Activated CD4-positive, alpha-beta memory T cell treated with anti-CD3 and anti-CD28 coated beads for 36 hours (primary cell): ENCODE measurements at places on chromosomes 16 and 17. TPM values are rescaled to one million over a fixed set of nuclear protein-coding genes. Genes with fewer than 3 reads are reported as not detected.

GRCh38 chr16:55561319-55561848, 5.1 kb upstream of the CAPNS2 start:
- no peak for DNase-seq

DNA sequence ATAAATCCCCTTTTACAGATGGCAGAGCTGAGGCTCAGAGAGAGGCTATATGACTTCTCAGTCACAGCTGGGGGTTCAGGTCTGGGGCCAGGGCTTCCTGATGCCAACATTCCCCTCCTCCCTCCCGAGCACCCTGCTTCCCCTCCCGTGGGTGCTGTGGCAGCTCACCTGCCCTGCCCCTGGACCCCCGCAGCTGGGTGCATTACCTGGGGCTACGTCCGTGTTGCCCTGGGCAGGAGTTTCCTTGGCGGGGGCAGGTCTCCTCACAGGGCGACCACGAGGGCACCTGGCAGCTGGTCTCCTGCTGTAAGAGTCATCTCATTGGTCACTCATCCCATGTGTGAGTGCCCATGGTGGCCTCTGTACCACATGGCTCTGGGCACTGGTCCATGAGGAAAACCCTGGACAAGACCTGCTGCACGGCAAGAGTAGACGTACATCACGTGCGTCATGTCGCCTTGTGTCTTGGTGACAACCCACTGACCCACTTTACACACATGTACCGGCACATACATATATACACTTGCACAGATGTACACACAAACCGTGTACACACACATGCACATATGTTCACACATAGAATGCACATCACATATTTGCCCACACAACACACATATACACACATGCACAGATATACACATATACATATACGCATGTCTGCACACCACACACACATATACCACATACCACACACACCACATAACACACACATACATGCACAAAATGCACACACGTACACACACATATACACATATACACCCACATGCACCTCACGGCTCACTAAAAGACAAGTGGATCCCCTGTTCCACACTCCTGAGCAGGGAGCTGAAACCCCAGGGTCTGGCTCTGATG, 134.0 kb downstream of the FOXL1 start:
- DNase-seq, result no peak

DNA sequence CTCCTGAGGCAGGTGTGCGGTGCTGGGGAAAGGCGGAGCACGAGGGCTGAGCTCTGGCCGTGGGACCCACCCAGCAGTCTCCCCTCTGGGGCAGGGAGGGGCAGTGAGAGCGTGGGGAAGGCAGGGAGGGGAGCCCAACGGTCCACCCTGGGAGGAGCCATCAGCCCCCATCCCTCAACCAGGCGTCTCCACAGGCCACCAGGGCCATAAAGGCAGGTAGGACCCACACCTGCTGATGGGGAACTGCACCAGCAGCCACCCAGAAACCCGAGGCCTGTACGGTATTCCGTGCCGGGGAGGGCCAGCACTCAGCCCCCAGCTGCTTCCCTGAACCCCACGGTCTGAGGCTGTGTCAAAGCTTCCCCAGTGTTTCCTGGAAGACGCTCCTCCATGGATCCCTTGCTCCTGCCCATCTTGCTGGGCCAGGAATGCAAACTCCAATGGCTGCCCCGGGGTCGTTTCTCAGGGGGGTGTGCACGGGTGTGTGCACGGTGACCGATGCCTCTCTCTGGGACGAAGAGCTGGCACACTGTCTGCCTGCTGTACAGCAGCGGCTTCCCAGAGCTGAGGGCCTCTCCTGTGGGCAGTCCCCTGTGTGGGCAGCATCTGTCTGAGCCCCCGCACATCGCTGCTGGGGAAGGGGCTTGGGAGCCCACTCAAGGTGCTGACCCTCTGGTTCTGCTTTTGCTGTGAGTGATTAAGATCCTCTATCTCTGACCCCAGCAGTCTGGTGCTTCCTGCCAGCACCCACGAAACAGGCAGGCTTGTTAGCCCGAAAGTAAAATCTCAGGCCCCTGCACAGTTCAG, 17.2 kb upstream of the METRNL start:
- no peak for DNase-seq

DNA sequence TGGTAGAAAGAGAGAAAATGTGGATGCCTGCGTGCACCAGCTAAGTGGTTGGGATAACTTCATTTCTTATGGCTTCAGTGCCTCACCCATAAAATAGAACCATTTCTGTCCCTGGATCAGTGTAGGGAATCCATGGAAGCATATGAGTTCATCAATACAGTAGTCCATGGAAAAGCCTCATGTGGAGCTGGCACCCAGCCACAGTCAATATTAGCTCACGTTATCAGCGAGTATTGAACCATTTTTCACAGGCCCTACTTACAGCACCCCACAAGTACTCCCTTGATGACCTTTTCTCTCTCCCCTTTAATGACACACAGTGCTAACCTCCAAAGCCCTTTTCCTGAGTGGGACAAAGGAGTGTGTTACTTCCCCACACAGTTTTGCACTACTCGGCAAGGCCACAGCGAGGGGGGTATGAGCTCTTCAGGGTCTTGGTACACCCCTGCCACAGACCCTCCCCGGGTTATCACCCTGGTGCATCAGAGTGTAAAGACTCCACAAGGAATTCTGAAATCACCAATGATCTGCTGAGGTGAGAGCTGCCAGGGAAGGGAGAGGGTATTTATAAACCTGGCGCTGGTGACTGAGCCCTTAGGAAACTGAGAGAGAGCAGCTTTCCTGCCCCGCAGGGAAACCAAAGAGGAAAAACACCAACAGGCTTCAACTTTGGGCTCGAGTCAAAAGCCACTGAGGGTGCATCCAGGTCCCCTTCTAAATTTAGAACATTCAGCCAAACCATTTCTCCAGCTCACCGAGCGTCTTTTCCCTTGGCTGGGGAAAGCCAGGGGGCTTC, 36.9 kb downstream of the DYNLRB2 start:
- no peak for DNase-seq

HOXB1 gene
- total RNA-seq, result not detected
